ENCODE measurements at places on chromosomes 7 and 10. TPM values are rescaled to one million over a fixed set of nuclear protein-coding genes. Genes with fewer than 3 reads are reported as not detected.

The FRAT1 gene
- total RNA-seq, result 2.3 TPM

The C10orf67 gene
- total RNA-seq, result not detected

The MTERF1 gene
- 8.8 TPM for total RNA-seq

The LIPK gene
- not detected for total RNA-seq

The THNSL1 gene
- total RNA-seq, result 2.0 TPM

The CDK14 gene
- total RNA-seq, result 13.6 TPM

The PPIF gene
- total RNA-seq, result 33.2 TPM

The C7orf57 gene
- total RNA-seq, result not detected

The SPDYE1 gene
- not detected for total RNA-seq

The SCD gene
- total RNA-seq, result 70.2 TPM

The LRMDA gene
- 18.3 TPM for total RNA-seq

The TMEM196 gene
- total RNA-seq, result not detected

The SPDYE9 gene
- not detected for total RNA-seq

The DOCK1 gene
- total RNA-seq, result 108 TPM

The IKZF1 gene
- not detected for total RNA-seq

The IGF2BP3 gene
- 128 TPM for total RNA-seq

The ACTA2 gene
- total RNA-seq, result 16.3 TPM

The SPDYE11 gene
- not detected for total RNA-seq

The SKIDA1 gene
- total RNA-seq, result 0.67 TPM

The ADAM22 gene
- total RNA-seq, result 0.86 TPM

The KNDC1 gene
- total RNA-seq, result not detected

The RADIL gene
- total RNA-seq, result 0.48 TPM

The TMEM270 gene
- total RNA-seq, result not detected

The ACSL5 gene
- total RNA-seq, result 26.7 TPM

The GPER1 gene
- total RNA-seq, result 2.3 TPM

The TNS3 gene
- 16.0 TPM for total RNA-seq

The SLC39A12 gene
- not detected for total RNA-seq

The ENKUR gene
- 0.19 TPM for total RNA-seq

The SH2D4B gene
- 0.10 TPM for total RNA-seq

The CTAGE4 gene
- total RNA-seq, result not detected

The CYP2E1 gene
- 0.76 TPM for total RNA-seq

The KCP gene
- not detected for total RNA-seq

The PDIA4 gene
- total RNA-seq, result 379 TPM

The CHAT gene
- total RNA-seq, result not detected

The PLXDC2 gene
- 1.5 TPM for total RNA-seq

The ST8SIA6 gene
- 8.5 TPM for total RNA-seq

The ERVW-1 gene
- not detected for total RNA-seq

The NSUN5 gene
- 5.3 TPM for total RNA-seq

The ZSWIM8 gene
- 57.8 TPM for total RNA-seq

The PRKG1 gene
- total RNA-seq, result 2.0 TPM

The DPP6 gene
- total RNA-seq, result not detected

The HOXA2 gene
- total RNA-seq, result 1.1 TPM

The CFAP70 gene
- total RNA-seq, result 0.29 TPM

The CHCHD2 gene
- 323 TPM for total RNA-seq

The EEF1AKMT2 gene
- total RNA-seq, result 19.8 TPM

The KAZALD1 gene
- 0.57 TPM for total RNA-seq

The DKK1 gene
- total RNA-seq, result 81.9 TPM

The PWWP2B gene
- 15.8 TPM for total RNA-seq
